NCI-H1092 (cell line): ENCODE measurements at places on chromosomes 12 and 14.

- no peak for DNase-seq
Measured at GRCh38 chr14:20680363-20680762, 4.0 kb upstream of the RNASE4 start.

- no peak for DNase-seq
Measured at GRCh38 chr12:65665817-65666216, 158.5 kb upstream of the HMGA2 start.

DNA sequence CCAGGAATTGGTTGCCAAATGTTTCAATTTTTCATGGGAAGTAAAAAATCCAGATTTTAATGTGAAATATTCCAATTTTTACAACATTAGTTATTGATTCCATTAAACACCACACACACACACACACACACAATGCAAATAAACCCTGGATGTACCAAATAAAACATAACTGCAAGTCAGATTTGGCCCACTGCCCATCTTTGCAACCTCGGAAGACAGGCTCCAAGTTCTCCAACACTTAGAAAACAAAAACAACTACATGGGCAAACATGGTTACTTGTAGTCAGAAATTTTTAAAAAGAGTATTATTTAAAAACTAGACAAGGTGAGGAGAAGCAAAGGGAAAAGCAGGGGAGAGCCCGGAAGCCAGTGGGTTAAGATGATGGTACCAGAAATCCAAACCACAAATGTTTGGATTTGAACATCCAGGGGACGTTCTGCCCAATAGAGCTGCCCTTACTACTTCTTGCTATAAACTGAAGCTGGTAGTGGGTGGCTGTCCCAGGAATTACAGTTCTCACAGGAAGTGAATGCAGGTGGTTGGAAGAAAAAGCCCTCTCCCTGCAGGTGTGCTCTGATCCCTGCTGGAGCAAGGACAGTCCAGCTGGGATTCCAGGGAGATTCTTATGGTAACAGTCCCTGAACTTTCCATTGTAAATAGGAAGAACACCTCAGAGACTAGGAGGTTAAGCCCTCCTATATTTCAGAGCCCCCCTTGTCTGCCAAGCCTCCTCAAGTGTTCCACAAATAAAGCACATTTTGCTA, 111.7 kb downstream of the SLC25A21 start:
- DNase-seq = no peak

GRCh38 chr12:110776410-110776809, 33.7 kb upstream of the PPP1CC start:
- DNase-seq = no peak
